ENCODE measurements at places on chromosomes 4 and X.
A peak's percentile ranks its signal among the peaks of the same experiment; 100 is the strongest.

DNA sequence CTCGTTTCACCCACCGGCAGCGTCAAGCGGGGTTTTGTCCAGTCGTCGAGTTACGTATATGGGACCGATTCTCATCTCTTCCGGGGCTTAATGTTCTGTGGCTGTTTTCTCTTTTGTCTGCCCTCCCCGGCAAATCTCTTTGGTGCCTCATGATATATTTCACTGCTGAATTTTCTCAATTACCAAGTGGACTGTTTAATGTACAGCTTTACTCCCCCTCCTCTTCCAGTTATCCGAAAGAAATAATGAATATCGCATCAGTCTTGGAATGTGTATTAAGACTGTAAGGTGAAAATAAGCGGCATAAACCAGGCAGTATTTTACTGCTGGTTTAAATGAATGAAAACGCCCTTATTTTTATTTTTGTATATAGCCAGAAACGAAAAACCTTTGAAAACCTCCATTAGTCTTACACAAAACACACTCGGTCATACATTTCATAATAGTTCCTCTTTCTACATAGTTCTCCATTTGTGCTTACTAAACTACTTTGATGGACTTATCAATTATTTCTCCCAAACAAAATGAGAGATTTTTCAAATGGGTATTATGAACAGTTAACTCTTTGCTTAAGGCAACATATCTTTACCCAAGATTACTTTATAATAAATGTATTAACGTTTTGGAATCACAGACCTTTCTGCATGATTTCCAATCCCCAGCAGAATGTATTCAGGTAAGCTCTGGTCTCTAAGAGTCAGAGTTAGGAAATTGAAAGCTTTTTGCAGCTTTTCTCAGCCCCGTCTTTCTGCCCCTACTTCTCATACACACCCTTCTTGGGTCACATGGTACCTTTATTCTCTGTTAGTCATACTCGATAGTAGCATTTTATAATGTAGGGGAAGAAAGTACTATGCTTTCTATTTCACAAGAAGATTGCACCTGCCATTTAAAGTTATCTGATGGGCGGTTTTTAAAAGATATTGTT, 979 bp downstream of the RP2 start:
- DNase-seq = peak; percentile 25

GRCh38 chrX:97743014-97743413, 859.3 kb downstream of the RPA4 start:
- no peak for DNase-seq

GRCh38 chrX:13115146-13115855, 70.9 kb upstream of the FAM9C start:
- no peak for DNase-seq

DNA sequence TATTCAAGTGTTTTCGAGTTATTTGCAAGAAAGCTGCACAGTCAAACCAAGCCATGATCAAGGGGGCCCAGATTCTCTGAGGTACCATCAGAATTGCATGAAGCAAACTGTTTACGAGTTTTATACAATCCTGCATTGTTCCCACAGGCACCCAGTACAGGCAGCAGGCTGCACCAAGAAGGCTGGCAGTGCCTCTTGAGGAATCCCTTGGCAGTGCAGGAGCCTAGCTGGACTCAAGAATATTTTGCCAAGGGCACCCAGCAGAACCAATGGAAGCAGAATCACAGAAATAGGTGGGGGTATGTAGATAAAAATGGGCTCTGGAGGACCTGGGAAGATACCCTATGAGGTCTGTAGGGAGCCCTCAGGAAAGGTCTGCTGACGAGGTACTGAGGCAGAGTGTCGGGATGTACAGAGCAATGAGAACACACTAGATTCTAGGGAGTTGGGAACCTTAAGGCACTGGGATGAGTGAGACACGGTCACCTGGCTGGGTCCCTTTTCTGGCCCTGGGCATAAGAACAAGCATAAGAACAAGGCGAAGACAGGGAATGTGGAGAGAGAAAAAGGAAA, 2.5 kb upstream of the PLP1 start:
- no peak for DNase-seq

DNA sequence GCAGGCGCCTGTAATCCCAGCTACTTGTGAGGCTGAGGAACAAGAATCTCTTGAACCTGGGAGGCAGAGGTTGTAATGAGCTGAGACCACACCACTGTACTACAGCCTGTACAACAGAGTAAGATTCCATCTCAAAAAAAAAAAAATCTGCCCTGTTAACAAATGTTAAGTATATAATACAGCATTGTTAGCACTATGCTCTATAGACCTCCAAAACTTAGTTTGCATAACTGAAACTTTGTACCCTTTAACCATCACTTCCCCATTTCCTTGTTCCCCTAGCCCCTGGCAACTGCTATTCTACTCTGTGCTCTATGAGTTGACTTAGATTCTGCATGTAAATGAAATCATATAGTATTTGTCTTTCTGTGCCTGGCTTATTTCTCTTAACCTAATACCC, 76.7 kb downstream of the TAB3 start:
- no peak for DNase-seq

GRCh38 chrX:125954236-125954635, 211.9 kb downstream of the DCAF12L2 start:
- no peak for DNase-seq

- no peak for DNase-seq
Measured at GRCh38 chrX:155053656-155054055, 17.3 kb downstream of the CMC4 start.

GRCh38 chr4:16269240-16269639, 43.0 kb upstream of the TAPT1 start:
- no peak for DNase-seq

All from HL-60 (cell line).